ENCODE measurements at places on chromosomes 7 and 10.

- no peak for DNase-seq
Measured at GRCh38 chr7:37206192-37206591, 242.5 kb downstream of the ELMO1 start.

DNA sequence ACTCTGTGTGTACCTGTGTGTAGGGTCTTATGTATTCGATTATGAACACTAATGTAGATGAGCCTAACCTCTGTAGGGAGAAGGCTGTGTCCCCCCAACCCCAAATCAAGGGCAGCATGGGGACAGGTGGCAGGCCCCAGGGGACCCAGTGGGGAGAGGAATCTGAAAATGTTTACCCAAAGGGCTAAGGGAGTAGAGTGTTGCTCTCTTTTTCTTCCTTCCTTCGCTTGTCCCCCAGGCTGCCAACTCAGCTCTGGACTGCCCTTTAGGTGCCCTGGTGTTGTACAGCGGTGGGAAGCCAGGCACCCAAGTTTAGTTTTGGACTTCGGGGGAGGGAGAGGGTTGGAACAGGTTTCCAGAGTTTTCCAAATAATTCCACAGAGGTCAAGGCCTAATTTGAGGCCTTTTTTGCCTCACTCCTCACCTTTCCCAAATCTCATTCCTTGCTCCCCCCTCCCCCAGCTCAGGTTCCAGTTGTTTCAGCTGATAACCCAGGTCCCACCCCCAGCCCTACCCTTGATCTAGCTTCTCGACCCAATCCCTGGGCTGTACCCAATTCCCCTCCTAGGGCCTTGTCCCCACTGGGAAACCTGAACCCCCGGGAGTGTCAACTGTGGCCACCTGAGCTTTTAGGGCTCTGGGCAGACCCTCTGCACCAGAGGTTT is 9.1 kb upstream of the PAX2 start:
- peak; percentile 54 for DNase-seq

- no peak for DNase-seq
Measured at GRCh38 chr7:54781134-54781920, 22.3 kb upstream of the SEC61G start.

DNA sequence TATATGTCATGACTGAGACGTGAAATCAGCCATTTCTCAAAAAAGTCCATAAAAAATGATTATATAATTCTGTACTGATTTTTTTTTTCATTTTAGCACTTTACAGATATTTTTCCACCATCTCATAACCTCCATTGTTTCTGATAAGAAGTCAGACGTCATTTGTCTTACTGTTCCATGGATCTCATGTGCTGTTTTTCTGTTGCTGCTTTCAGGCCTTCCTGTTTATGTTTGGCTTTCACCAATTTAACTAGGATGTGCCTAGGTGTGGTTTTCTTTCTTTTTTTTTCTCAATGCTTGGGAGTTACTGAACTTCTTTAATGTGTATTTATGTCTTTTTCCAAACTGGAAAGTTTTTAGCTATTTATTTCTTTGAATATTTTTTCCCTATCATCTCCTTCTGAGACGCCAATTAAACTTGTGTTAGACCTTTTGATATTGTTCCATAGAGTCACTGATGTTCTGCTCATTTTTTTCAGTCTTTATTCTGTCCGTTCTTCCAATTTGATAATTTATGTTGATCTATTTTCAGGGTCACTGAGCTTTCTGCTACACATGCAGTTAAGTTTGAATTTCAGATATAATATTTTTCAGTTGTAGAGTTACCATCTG is 43.3 kb downstream of the TAF3 start:
- DNase-seq: no peak

DNA sequence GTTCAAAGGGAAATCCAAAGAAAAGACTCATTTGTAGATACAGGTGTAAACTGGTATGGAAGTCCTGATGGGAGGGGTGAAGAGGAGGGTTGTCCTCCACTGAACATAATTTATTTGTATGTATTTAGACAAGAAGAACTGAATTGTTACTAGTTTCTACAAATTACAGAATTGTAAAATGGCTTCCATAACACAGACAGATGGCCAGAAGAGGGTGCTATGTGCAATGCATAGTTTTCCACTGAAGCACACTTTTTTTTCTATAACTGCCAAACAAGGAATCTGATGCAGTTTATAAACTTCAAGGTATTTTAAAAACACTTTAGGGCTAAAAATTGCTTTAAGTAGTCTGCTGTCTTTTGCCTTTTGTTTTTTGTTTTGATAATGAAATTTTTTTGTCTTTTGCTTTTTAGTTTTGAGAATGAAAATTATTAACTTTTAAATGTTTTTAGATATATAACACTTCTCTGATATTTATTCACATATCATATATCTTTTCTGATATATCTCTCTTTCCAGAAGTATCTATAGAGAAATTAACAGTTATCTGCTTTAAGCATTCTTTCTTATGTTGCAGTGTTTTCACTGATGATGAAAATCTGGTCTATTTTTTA is 58.5 kb downstream of the PHYHIPL start:
- DNase-seq: peak; percentile 4

GRCh38 chr10:124153023-124153826 is 59.8 kb upstream of the CHST15 start:
- peak; percentile 75 for DNase-seq

GRCh38 chr7:34991938-34992840 is 45.1 kb downstream of the DPY19L1 start:
- DNase-seq: no peak

- peak; percentile 15 for DNase-seq
Measured at GRCh38 chr7:100728196-100728595, 5.2 kb upstream of the ZAN start.

DNA sequence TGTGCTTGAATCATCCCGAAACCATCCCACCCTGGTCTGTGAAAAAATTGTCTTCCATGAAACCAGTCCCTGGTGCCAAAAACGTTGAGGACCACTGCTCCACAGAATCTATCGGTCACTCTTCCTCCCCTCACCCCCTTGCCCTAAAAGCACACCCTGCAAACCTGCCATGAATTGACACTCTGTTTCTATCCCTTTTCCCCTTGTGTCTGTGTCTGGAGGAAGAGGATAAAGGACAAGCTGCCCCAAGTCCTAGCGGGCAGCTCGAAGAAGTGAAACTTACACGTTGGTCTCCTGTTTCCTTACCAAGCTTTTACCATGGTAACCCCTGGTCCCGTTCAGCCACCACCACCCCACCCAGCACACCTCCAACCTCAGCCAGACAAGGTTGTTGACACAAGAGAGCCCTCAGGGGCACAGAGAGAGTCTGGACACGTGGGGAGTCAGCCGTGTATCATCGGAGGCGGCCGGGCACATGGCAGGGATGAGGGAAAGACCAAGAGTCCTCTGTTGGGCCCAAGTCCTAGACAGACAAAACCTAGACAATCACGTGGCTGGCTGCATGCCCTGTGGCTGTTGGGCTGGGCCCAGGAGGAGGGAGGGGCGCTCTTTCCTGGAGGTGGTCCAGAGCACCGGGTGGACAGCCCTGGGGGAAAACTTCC is 784 bp upstream of the SERPINE1 start:
- DNase-seq: no peak

- no peak for DNase-seq
Measured at GRCh38 chr10:123906884-123907652, 15.5 kb upstream of the CPXM2 start.

- peak; percentile 79 for DNase-seq
Measured at GRCh38 chr10:30058570-30059132, 735 bp downstream of the JCAD start.

DNA sequence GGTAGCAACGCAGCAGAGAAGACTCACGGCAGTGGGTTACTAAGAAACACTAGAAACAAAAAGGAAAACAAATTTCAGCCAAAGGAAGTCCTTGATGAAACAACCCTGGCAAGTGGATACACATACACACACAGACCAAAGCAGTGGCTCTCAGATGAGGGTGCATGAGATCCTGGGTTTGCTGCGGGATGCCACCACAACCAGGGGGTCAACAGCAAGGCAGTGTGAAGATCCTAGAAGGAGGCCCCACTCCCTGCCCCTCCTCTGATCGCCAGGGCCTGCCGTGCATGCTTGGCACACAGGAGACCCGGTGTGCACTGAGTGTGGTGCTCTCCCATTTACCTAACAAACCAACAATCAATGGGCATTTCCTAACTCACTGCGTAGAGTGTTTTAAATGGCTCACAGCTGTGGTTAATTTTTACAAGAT is 252.3 kb upstream of the KLF14 start:
- DNase-seq: no peak

GRCh38 chr7:37357637-37357996 is 91.0 kb downstream of the ELMO1 start:
- no peak for DNase-seq

GRCh38 chr7:155349601-155350331 is 52.1 kb downstream of the INSIG1 start:
- peak; percentile 86 for DNase-seq

DNA sequence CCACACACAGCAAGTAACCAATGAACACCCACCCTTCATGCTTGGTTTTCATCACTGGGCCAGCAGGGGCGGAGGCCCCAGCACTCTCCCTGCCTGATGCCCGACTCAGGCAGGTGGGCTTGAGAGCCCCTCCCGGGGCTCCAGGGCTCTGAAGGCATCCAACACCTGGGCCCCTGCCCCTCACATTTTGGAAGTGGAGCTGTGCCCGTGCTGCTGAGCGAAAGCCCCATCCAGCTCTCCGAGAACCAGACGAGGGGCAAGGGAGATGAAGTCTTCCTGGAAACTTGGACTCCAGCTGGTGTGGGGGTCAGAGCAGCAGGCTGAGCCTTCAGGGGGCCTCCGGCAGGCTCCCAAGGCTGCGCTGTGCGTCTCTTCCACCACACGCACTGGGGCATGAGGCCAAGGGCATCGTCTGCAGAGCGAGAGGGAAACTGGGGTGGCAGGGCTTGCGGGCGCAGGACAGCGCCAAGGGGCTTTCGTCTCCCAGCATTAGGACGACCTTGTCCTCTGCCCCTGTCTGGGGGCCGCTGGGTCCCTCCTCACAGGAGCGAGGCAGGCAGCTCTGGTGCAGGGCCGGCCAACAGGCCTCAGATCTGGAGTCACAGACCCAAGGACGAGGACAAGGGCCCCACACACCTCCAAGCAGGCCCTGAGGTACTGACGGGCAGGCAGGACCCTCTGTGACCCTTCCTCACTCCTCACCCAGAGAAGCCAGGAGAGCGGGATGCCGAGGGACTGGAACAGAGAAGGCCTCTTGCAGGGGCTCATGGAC is 108.3 kb upstream of the FAM20C start:
- peak; percentile 54 for DNase-seq

- no peak for DNase-seq
Measured at GRCh38 chr7:111210996-111211395, 120.1 kb downstream of the LRRN3 start.

GRCh38 chr10:114714281-114714741 is 56.2 kb upstream of the ABLIM1 start:
- DNase-seq: no peak

GRCh38 chr7:43905956-43906330 is 453 bp downstream of the URGCP start:
- peak; percentile 85 for DNase-seq

DNA sequence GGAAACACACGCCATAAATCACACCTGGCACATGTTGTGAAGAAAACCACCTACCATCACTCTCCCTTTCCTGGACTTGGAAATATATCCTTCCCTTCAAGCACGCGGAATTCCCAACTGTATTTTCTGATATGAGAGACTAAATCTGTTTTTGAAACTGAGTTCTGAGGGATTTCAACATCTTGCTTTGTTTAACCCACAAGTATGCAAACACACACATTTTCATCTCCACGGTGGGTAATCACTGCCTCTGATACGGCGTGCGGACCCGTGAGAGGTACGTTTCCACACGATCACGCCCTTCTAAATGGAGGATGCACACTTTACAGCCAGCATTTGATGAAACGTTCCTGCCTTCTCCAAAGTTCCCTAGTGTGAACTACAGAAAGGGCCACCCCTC is 83.4 kb downstream of the ZRANB1 start:
- no peak for DNase-seq

- no peak for DNase-seq
Measured at GRCh38 chr7:71637578-71637977, 505.6 kb downstream of the GALNT17 start.

GRCh38 chr7:1514995-1515401 is 10.8 kb upstream of the INTS1 start:
- DNase-seq: no peak

- peak; percentile 73 for DNase-seq
Measured at GRCh38 chr7:45073031-45073785, 15.6 kb downstream of the NACAD start.

DNA sequence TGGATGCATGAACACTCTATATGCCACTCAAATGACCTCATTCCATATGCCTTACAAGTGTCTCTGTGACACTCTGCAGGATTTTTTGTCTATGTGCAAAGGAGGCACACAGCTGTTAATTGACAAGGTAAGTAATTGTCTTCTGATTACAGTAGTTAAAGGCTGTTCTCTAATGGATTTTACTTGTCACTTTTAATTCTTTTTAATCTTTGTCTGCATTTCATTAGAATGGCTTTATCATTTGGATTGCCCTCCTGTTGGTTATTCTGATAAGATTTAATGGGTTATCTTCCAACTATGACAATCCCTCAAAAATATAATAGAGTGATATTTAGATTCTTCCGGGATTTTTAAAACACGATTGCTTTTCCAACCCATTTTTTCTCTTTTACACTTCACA is 290.0 kb upstream of the TEX47 start:
- DNase-seq: no peak

- no peak for DNase-seq
Measured at GRCh38 chr10:119480667-119481066, 61.9 kb downstream of the RGS10 start.

- no peak for DNase-seq
Measured at GRCh38 chr10:76085002-76085816, 653.8 kb downstream of the LRMDA start.

DNA sequence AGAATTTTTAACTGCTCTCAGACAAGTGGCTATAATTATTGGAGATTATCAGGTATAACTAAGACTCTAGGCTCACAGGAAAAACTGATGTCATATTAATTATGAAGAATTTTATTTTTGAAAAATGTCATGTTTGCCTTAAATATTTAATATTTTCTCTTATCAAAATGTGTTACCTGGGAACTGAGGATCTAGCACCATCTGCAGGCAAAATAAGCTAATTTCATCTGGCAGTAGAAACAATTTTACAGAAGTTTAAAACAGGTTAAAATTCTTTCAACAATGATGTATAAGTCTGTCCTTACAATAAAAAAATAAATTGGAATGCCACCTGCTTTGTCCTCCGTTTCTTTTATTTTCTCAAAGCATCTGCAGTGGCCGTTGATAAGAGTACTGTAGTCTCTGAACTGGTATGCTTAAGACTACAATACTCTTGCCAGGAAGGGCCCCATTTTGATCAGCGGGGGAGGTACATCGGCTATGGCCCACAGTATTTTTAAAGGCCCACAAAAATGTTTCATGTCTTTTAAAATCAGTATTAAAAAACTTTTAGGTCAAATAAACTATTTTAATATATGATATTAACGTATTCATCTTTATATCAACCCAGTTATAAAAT is 81.3 kb downstream of the VWDE start:
- no peak for DNase-seq

DNA sequence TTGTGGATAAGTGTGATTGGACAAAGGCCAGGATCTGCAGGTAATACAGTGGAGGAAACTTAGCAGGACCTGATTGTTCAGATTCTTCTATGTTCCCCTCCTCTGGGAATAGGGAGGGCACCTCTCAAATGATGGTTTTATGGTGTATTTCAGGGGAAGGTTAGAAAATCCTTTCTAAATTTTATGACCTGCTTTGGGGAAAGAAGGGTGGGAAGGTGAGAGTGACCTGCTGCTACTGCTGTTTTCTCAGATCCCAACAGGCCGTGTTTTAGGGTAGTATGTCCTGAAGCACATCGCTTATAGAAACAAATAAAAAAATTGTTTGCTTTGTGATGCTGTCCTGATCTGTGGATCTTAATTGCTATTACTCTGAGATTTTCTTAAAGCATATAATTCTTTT is 404.1 kb upstream of the GALNT17 start:
- DNase-seq: no peak
